ENCODE measurements at places on chromosomes 2 and 18.

DNA sequence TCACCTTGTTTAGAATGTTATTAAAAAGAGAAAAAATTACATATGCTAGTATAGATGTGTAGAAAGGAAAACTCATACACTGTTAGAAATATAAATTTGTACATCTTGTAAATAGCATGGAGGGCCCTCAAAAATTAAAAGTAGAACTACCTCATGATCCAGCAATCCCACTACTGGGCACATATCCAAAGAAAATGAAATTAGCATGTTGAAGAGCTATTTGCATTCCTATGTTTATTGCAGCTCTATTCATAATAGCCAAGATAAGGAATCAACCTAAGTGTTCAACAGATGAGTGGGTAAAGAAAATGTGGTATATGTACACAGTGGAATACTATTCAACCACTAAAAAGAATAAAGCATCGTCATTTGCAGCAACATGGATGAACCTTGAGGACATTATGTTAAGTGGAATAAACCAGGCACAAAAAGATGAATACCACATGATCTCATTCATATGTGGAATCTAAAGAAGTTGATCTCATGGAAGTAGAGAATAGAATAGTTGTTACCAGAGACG is 251.5 kb upstream of the THUMPD2 start:
- no peak for DNase-seq

DNA sequence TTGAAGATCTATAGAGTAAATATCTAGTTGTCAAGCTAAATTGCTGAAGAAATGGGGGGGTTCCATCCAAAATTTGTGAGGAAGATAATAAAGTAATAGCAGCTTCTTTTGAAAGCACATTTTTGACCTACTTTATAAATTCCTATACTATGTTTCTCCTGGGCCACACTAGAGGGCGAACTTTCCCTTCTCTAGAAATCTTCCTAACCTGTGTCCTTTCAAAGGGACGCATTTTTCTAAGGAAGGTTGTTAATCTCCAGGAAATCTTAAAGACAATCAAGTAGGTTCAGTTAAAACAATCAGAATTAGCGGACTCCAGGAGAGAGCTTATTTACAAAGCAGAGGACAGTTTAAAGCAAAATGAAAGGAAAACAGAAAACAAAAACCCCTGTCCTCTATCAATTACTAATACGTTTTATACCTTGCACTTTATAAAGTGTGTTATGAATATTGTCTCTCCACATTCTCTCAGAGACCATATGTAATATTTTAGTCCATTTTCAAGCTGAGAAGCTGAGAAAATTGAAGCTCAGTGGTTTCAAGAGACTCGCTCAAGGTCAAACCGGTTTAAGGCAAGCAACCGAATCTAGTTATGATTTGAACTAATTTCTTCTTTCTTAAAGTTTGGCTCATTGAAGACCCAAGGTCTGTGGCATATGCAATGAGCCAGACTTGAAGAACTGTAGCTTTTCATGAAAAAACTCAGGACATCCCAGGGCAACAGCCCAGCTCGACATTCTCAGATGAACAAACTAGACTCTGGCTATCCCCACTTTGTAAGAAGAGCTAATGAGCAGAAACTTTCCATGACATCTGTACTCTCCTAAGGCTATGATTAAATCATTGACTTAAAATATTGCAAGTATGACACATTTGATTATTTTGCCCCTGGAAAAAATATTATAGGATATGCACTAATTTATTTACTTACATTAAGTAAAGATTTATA is 273.6 kb downstream of the PAX3 start:
- DNase-seq = no peak

DNA sequence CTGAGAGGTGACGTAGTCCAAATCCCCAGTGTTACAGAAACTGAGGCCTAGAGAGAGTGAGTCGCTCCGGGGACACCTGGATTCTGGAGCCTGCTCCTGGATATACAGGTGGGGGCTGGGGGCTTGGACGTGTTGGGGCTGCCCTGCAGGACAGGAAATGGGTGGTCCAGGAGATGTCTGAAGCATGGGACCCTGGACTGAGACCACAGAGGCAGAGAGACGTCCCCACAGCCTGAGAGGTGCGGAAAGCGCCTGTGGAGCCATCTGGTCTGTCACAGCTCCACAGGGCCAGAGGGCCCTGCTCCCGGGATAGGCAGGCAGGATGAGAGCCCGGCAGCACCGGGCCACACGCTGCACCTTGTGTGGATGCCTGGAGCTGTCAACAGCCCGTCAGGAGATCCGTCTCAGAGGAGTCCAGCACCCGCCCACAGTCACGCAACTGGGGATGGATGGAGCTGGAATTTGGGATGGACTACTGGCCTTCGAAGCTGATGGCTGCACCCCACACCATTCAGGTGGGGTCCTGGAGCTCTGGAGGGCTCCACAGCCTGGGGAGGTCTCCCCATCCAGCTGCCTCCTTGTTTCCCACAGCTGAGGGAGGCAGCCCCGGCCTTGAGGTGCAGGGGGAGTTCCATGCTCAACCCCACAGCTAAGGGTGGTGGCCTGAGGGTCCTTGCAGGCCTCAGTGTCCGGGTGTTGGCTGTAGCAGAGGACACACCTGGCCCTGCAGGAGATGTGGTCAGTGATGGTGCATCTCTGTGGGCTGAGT is 303.0 kb downstream of the NDUFA10 start:
- no peak for DNase-seq

GRCh38 chr18:71405169-71405809 is 1116.4 kb downstream of the SOCS6 start:
- DNase-seq = no peak

DNA sequence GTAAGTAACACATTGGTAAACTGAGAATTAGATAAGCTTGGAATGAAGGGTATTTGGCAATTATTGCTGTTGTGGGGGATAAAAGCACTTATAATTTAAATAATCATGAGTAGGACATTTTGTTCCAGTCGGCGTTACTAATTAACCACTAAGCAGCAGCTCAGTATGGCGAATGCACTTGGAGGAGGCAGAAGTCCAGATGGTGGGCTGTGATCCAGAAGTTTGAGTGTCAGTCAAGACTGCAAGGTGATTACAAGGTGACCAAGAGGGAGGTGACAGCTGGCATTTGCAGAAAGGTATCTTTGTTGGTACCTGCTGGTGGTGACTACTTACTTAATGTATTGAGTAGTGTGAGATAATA is 643.6 kb upstream of the FAM98A start:
- DNase-seq = no peak

DNA sequence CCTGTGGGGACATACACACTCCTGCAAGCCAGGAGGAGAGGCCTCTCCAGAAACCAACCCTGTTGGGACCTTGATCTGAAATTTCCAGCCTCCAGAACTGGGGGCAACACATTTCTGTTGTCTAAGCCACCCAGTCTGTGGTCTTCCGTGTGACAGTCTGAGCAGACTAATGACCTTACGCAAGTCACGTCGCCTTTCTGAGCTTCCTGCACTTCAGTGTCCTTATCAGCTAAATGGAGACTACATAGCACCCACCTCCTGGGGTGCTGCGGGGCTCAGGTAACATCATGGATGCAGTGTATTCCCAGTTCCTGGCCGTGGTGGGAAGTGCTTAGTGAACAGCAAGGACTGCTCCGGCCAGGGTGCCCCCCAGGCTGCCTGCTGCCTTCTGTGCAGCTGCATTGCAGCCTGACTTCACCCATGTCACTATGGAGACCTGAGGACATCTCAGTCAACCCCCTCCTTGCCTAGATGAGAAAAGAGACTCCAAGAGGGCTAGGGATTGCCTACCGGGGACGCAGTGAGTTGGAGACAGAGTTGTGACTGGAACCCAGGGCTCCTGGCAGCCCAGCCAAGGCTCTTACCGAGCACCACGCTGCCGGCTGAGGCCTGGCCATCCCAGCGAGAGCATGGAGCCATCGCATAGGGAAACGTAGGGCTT is 61.2 kb upstream of the FZD5 start:
- DNase-seq = no peak

- DNase-seq = no peak
Observed at GRCh38 chr2:109331896-109332848, 203.2 kb downstream of the SH3RF3 start.

- no peak for DNase-seq
Observed at GRCh38 chr2:179132076-179132475, 82.1 kb upstream of the CCDC141 start.

DNA sequence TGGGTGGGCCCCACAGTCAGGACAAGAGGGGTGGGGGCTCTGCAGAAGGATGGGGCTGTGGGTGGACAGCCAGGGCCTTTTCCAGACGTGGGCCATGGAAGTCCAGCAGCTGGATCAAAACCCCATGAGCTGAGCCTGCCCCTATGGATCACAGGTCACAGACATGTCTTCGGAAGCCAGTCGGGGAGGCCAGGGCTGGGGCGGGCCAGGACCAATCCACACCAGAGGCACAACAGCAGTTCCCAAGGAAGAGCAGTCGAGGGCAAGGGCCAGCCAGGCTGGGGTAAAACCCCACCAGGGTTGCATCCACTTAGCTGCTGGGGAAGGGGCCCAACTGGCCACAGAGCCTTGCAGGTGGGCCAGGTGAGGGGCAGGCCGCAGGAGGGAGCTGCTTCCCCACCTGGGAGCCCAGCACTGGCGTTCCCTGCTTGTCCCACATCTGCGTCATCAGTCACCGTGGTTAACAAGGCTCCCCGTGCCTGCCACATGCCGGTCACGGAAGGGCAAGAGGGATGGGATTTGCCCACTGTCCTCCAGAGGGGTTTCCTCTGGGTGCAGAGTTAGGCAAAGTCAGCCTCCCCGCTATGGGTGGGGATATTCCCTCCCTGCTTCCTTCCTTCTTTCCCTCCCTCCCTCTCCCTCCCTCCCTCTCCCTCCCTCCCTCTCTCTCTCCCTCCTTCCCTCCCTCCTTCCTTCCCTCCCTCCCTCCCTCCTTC is 46.4 kb upstream of the ODC1 start:
- DNase-seq = no peak

GRCh38 chr2:186992597-186992996 is 143.6 kb upstream of the ZSWIM2 start:
- no peak for DNase-seq

GRCh38 chr2:237724811-237725478 is 73.6 kb upstream of the RBM44 start:
- no peak for DNase-seq

GRCh38 chr2:205022841-205023240 is 477.6 kb downstream of the PARD3B start:
- DNase-seq = no peak

GRCh38 chr2:10905006-10905861 is 6.5 kb upstream of the KCNF1 start:
- DNase-seq = no peak

DNA sequence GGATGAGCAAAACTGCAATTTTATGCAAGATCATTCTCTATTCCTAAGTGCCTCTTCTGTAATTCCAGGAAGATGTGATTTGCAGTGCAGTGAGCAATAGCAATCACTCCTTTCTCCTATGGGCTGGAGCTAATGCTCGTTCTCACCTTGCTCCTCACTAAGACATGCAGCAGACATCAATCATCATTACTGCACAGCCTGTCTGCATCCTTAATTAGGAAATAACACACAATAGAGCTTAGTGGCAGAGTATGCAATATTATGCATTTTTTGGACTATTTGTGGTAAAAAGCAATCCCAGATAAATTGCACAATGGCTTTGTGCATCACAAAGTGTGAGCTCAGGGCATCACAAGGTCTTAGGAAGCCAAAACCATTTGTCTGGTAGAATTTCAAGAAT is 32.6 kb upstream of the RAPH1 start:
- no peak for DNase-seq

DNA sequence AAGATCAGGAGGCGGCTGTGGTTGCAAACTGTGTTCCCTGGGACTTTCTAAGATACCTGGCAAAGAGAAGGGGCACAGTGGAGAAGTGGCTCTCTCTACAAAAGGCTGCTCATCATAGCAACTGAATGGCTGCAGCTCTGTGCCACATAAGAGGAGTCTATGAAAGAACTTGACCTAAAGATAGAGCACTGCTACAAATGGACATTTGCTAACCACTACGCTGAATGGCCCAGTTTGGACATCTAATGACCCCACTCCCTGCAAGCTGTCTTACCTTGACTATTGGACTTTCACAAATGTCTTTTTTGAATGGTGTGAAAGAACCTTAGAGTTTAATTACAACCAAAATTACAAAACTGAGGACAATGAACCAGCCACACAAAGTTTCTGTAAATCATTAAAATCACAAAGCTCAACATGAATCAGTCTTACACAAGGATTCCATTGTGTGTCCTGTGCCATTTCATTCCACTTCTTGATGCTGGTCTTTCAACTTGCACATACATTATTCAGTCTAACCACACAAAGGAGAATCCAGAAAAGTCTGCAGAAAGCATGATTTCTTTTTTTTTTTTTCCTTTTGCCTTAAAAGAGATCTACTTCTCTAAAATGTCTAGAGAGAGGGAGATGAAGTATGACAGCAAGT is 154.0 kb downstream of the LAMA1 start:
- DNase-seq = no peak

GRCh38 chr18:48908916-48909315 is 41.8 kb downstream of the SMAD7 start:
- no peak for DNase-seq

DNA sequence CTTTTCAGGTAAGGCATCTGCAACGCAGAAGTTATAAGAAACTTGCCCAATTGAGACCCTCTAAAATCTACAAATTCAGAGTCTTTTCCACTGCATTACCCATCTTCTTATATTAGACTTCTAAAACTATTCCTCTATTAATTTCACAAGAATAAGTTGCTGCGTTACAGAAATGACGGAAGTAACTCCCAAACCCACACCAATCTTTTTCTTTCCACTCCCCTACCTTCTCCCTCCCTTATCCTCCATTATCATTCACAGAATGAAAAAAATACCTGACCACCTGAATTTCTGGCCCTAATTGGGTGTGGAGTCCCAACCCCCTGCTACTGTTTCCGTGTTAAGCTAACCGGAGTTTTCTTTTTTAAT is 689 bp downstream of the RPRD1A start:
- no peak for DNase-seq

GRCh38 chr2:33230842-33231241 is 245.6 kb upstream of the RASGRP3 start:
- no peak for DNase-seq

DNA sequence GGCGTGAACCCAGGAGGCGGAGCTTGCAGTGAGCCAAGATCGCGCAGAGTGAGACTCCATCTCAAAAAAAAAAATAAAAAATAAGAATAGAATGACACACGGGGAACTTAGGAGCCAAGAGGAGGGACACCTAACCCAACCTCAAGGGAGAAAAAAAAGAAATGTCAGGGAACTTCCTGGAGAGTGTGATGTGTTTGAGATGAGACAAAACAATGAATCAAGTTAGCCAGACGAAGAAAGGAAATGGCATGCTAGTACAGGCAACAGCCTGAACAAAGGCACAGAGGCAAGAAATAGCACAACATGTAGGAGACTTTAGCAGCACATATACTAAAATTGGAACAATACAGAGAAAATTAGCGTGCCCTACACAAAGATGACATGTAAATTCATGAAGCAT is 36.7 kb upstream of the PAPOLG start:
- no peak for DNase-seq

GRCh38 chr18:12960853-12961397 is 13.1 kb downstream of the SEH1L start:
- no peak for DNase-seq

- no peak for DNase-seq
Observed at GRCh38 chr2:226333388-226333787, 466.2 kb downstream of the IRS1 start.

DNA sequence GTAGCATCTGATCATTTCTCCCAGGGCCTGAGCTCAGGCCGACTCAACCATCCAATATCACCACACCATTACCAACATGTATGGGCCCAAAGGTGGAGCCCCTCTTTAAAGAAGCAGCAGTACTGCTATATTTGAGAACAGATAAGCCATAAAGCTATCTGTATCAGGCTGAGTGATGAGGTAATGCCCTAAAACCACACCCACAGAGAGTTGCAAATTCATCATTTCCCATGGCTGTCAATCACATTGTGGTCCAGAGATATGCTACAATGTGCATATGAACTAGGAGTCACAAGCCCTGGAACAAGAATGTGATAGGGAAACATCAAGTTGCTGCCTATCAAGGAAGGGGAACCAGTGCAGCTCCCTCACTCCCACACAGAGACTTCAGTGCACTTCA is 52.6 kb upstream of the GALNT13 start:
- no peak for DNase-seq

Measured in CD4-positive, alpha-beta T cell treated with Interleukin-10 for 1 hour (primary cell).